ENCODE measurements at places on chromosomes 1 and 21.

DNA sequence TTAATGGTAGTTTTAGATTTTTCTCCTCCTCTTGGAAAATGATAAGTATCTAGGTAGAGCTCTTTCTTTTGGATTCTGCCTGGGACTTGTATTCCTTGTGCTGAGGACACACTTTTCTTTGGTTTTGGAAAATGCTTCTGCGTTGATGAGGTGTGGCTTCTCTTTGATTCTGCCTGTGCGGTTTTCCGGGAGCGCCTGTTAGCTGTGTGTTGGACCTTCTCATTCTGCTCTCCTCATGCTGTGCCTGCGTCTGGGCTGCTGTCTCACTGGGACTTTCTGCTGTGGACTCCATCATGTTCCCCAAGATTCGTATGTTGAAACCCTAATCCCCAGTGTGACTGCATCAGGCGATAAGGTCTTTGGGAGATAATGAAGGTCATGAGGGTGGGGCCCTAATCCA lies 21.0 kb downstream of the C1orf174 start:
- DNase-seq, result no peak

DNA sequence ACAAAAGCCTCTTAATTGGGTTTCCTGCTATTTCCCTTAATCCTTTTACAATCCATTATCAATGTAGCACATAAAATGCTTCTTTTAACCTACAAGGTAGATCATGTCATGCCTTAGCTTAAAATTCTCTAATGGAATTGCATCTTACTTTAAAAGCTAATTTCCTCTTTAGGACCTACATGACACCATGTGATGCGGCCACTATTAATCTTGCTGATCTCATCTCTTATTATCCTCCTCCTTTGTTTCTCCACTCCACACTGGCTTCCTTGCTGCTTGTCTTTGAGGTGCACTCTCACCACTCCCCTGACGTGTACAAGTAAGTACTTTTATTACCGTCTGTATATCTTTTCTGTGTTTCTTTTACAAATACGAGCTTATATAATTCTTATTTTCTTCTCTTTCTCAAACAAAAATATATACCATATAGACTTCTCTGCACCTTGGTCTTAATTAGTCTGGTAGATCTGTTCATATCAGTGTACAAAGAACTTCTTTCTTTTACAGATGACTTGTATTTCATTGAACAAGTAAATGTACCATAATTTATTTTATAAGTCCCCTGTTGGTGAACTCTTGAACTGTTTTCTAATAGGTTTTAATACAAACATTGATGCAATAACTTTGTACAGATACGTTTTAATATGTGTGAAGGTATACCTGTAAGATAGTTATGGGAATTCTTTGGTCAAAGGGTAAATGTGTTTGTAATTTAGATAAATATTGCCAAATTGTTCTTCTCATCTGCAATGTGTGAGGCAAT lies 28.2 kb downstream of the GPR88 start:
- DNase-seq, result no peak

GRCh38 chr1:110227774-110228173 lies 17.7 kb downstream of the KCNC4 start:
- DNase-seq, result no peak

- DNase-seq, result no peak
Measured at GRCh38 chr1:26994787-26995517, 1.5 kb downstream of the TRNP1 start.

DNA sequence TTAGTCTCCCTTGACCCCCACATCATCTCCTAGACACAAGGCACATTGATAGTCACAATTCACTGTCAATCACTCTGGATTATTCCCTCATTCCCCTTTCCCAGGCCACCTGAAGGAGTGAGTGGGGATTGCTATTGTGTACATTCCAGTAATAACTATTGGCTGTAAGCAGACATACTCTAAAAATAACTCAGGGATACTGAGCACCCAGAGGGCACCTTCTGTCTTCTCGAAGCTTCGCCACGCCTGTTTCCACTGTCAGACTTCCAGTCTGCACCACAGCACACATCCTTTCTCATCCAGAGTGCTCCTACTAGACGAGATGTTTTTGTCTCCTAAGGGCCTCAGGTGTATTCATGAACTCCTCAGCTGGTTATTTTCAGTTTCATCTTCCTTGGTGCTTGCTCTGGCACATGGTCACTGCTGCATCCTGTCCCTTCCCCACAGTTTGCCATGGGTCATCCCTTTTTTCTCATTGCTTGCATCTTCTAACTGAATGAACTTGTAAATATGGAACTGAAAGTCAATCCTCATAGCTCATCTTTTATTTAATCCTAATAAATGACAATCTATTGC lies 848 bp upstream of the APOBEC4 start:
- DNase-seq, result no peak

- no peak for DNase-seq
Measured at GRCh38 chr1:228009116-228009827, 2.5 kb downstream of the WNT3A start.

- no peak for DNase-seq
Measured at GRCh38 chr1:182718311-182718710, 33.9 kb upstream of the RGS8 start.

GRCh38 chr1:54949053-54949452 lies 31.4 kb upstream of the TMEM61 start:
- DNase-seq, result no peak

GRCh38 chr1:193730017-193730416 lies 543.6 kb upstream of the B3GALT2 start:
- no peak for DNase-seq

GRCh38 chr21:43917515-43918384 lies 52.7 kb downstream of the AGPAT3 start:
- peak; percentile 24 for DNase-seq

GRCh38 chr21:17370263-17370662 lies 142.6 kb upstream of the CXADR start:
- no peak for DNase-seq

DNA sequence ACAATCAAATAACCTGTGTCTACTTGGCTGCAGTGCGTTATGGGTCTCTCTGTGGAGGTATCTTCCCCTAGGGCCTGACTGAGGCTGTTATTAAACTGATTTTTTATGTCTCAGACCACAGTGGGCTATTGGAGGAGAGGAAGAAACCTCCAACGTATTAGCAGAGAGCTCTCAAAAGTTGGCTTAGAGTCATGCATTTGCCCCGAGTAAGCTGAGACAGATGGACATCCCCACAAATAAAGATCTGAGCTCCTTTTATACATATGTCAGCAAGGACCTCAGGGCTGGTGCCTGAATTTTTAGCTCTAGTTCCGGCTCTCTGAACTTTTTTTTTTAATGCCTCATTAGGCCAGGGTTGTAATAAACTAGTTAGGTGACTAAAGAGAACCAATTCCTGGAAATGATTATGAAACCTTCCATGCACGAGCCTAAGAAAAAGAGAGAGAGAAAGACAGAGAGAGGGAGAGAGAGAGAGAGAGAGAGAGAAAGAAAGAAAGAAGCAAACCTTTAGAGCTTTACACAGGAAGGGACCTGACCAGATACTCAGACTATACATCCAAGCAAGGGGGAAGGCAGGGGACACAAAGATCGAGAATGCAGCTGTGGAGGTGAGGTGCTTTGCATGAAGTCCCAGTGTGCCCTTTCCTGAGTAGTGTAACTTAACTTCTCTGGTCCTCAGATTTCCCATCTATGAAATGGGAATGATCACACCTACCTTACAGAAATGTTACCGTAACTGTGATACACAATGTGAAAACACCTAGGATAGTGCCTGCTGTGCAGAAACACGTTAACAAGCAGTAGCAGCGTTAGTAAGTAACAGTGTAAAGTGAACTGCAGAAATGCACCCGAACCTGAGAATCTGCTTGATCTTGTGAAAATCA lies 8.4 kb upstream of the PIGR start:
- no peak for DNase-seq

- no peak for DNase-seq
Measured at GRCh38 chr1:20666804-20667203, 5.6 kb upstream of the DDOST start.

DNA sequence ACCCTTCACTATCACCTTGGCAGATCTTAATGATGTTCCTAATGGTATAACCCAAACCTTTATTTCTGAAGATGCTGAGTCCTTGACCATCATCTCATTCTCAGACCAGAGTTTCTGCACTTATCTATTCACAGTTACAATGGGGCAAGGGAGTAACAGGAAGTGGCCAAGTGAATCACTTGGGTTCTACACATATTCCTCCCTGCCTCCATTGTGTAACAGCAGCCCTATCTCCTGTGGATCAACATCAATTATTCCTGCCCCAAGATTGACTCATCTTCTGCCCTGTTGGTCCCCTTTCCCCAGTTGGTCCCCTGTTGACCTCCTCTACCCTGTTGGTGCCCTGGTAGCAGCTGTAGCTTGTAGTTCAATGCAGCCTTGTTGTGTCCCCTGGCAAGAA lies 10.3 kb upstream of the S100A7 start:
- DNase-seq, result no peak

- DNase-seq, result peak; percentile 19
Measured at GRCh38 chr1:21490774-21491487, 18.3 kb upstream of the ALPL start.

DNA sequence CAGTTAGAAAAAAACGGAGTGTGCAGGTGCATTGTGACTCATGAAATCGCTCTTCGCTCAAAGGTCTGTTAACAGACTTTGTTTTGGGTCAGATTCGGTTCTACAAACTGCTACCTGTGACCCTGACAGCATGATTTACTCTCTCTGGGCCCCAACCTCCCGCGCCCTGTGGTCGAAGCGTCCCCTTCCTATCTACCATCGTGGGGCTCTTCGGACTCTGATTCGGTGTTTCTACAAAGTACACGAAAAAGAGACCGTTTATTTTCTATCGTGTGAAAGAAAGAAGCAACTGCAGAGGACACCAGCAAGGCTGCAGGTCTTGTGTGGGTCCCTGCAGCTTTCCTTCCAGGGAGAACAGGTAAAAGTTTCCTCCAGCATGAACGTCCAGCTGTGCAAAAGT lies 29.4 kb upstream of the SLC19A1 start:
- DNase-seq, result no peak

DNA sequence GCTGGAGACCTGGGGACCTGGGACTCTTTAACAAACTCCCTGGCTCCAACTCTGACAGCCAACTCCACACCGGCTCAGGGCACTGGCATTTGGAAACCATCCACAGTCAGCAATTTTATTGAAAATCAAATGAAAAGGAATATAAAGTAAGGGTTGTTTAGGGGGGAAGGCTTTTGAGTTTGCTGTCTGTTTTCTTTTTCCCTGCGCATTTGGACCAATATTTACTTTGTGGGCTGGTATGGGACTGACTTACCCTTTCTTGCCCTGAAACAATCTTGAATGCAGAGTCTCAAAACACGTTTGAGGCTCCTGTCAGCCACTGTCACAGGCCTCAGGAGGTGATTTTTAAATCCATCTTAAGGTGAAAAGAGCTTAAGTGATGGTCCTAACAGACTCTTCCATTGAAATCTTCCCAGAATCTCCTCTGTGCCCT lies 15.4 kb upstream of the EFHD2 start:
- DNase-seq, result no peak

GRCh38 chr1:94401206-94401605 lies 17.0 kb upstream of the ABCD3 start:
- DNase-seq, result no peak

DNA sequence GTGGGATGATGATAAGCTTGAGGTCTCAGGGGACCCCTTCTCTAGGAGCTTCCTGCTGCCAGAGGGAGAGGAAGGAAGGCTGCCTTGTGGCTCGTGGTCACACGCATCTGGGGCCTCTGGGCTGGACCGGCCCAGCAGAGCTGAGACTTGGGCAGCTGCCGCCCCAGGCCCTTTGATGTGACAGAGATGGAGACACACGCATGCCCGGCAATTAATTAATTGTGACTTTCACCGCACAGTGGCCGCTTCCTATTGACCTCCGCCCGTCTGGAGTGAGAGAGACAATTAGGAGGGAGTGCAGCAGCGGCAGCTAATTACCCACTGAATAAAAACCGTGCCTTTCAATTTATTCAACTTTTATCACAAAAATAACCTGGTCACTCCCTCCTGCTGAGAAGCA lies 16.6 kb upstream of the C1QA start:
- DNase-seq, result no peak

Measured in stimulated activated CD4-positive, alpha-beta T cell treated with anti-CD3 and anti-CD28 coated beads, Interleukin-12 subunit alpha, Interleukin-12 subunit beta, amount 100 ng/mL, for 24 hours (primary cell).